Glutamatergic neuron (in vitro differentiated cells): ENCODE measurements at places on chromosomes 1 and 21. TPM values are rescaled to one million over a fixed set of nuclear protein-coding genes. Genes with fewer than 3 reads are reported as not detected.

DNA sequence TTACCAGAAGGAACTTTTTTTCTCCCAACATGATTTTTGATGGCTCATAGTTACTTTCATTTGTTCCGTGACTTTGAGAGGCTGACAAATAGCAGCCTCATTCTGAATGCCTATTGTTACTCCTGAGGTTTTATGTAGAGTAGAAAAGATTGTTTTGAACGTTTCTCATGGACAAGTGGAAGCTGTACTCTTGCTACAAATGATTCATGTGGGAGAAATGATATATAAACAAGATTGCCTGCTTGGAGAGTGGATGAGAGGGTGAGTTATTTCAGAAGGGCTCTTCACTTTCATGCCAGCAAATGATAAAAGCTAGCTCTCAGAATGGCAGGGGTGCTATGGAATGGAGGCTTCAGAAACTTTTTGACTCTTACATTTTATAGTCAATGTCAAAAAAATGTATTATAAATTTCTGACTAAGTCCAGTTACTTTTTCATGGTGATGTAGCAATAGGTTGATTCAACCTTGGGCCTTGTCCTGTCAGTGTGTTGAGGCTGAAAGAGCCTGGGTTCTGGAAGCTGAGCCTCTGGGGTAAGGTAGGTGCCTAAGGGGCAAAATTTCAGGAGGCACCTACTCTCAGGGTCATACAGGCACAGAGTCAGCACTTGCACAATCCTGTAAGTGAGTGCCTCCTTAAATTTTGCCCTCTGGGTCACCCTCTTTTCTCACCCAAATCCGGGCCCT, 19.4 kb downstream of the JUN start:
- DNase-seq, result no peak

The CXADR gene
- 54.9 TPM for total RNA-seq

- DNase-seq, result no peak
These were observed 163.9 kb upstream of the LRRC7 start for GRCh38 chr1:69403756-69404320.

GRCh38 chr1:211381481-211382181, 55.0 kb downstream of the TRAF5 start:
- DNase-seq, result no peak

DNA sequence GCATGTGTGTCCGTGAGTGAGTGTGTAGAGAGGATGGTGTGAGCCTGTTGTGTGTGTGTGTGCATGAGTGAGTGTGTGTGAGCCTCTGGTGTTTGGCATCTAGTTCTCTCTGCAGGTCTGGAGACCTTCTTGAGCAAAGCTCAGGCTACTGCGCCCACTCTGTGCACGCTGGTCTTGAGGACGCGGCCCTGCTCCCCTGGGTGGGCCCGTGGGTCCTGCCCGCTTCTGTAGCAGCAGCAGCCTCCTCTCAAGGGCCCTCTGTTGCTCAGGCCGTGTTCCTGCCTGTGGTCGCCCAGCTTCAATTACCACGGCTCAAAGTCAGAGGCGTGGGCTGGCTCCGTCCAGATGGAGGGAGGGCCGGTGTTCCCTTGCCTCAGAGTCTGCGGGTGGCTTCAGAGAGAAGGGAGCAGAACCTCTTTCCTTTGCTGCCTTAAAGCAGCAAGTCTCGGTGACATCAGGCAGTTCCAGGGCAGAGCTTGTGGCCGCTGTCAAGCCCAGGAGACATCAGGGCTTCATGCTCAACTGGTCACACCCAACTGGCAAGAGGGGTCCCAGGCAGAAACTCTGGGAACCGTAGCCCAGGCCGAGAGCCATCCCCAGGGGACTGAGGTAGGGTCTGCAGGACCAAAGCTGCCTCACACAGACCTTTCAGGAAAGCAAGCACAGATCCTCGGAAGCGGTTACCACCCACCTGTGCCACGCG, 270.6 kb upstream of the VAMP3 start:
- no peak for DNase-seq

DNA sequence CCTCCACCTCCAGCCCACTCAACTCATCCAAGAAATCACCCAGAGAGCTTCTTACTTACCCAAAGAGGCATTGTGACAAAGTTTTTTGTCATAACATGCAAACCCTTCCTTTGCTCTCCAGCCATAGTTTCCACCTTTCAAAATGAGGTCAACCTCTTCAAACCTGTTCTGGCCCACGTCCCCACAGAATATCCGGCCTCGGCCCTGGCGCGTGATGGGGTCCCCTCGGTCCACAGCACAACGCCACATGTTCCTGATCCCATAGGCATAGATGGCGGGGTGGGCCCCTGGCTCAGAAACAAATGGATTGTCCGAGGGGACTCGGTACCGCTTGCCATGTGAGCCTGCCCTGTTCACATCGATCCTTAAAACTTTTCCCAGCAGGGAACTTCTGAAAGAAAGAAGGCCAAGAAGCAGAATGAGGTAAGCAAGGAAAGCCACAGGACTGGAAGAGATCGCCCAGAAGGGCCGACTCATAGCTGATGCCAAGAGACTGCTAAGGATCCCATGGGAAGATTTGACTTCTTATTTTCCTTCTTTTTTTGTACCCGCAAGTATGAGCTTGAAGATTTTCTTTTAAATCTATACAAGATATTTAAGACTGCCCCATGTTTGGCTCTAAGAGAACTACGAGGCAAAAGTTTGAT, 7.8 kb downstream of the HHIPL2 start:
- DNase-seq, result no peak

DNA sequence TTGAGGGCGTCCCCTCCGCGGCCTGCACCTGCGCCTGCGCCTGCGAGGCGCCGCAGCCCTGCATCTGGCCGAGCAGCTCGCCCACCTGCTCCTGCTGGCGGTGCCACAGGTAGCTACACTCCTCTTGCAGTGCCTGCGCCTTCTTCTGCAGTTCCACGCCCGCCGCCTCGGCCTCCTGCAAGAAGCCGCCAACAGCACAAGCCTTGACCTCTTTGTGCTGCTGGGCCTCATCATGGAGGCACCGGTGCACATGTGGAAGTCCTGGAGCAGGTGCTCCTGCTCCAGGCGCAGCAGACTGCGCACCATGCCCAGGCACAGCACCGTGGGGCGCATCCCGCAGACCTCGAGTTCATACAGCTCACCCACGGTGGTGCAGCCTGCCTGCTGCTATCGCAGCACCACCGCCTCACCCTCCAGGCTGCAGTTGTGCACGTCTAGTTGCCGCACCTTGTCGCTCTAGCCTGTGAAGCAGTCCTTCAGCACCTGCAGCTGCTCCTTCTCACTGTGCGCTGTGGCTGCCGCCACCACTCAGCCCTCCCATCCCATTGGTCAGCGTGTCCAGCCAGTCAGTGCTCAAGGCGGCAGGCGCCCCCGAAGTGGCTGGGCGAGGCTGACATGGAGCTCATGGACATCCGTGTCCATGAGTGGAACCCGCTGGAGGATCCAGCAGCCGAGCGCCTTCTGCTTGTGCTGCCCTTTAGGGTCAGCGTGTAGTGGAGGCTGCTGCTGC, 12.2 kb upstream of the CD2 start:
- no peak for DNase-seq

DNA sequence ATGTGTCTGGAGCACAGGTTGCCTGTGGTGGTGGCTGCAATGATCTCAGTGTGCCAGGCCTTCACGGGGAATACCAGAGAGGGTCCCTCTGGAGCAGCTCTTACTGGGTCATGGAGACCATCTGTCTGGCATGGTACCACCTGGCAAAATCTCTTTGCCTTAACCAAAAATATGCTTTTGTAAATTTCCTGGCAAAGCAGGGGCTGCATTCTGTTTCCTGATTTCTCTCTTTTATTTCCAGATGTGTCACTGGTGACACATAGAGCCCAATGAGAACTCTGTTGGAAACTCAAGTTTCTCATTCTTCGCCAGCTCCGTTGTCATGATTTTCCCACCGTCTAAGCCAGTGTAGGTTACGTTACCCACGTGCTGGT, 136.5 kb downstream of the FGGY start:
- no peak for DNase-seq

The GABRD gene
- 2.5 TPM for total RNA-seq

The PIK3R3 gene
- total RNA-seq, result 156 TPM
